ENCODE measurements at places on chromosomes 7 and 10.
A peak's percentile ranks its signal among the peaks of the same experiment; 100 is the strongest.

- no peak for DNase-seq
Measured at GRCh38 chr10:124632064-124632531, 112.1 kb downstream of the FAM53B start.

DNA sequence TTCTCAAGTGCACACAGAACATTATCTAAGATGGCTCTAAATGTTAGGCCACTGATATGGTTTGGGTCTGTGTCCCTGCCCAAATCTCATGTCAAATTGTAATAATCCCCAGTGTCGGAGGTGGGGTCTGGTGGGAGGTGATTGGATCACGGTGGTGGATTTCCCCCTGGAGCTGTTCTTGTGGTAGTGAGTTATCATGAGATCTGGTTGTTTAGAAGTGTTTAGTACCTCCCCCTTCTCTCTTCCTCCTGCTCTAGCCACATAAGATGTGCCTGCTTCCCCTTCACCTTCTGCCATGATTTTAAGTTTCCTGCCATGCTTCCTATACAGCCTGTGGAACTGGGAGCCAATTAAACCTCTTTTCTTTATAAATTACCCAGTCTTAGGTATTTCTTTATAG lies 11.2 kb upstream of the GSTK1 start:
- DNase-seq = no peak

- DNase-seq = no peak
Measured at GRCh38 chr10:4195213-4195612, 410.2 kb upstream of the KLF6 start.

DNA sequence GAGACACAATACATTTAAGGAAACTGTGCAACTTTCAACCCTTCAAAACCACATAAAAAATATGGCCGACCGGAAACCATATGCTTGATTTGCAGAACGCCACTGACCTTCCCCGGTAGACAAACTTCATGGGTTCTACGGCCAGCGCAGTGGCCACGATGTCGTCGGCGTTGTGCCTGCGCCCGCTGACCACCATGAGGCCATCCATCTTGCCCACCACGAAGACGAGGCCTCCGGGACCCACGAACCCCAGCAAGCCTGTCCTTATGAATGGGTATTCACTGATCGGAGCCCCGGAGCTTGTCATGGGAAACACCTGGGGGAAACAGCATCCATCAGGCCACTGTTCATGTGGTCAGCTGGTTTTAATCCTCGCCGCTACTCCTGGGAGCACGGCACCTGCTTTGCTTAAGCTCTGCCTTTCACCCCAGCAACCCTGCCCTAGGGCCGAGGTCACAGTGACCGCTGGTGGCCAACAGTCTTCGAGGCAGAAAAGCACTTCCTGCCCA lies 229.1 kb downstream of the ZMYND11 start:
- DNase-seq = no peak

GRCh38 chr7:74599244-74599643 lies 58.3 kb upstream of the GTF2I start:
- no peak for DNase-seq

DNA sequence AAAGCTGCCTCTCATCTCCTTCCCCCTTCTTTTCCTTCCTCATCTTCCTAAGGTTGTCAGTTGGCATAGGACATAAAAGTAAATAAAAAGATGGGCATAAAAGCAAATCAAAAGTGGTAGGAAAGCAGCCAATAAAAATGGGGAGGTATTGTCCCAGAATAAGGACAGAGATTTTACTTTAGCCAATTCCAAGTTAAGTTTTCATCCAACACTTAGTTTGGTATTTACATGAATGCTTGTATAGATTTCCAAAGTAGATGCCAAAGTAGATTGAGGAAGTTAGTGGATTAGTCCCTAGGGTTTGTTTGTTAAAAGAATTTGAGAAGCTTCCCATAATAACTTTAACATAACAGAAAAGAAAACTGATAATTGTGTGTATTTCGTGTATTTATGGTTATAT lies 33.7 kb downstream of the HDAC9 start:
- no peak for DNase-seq

DNA sequence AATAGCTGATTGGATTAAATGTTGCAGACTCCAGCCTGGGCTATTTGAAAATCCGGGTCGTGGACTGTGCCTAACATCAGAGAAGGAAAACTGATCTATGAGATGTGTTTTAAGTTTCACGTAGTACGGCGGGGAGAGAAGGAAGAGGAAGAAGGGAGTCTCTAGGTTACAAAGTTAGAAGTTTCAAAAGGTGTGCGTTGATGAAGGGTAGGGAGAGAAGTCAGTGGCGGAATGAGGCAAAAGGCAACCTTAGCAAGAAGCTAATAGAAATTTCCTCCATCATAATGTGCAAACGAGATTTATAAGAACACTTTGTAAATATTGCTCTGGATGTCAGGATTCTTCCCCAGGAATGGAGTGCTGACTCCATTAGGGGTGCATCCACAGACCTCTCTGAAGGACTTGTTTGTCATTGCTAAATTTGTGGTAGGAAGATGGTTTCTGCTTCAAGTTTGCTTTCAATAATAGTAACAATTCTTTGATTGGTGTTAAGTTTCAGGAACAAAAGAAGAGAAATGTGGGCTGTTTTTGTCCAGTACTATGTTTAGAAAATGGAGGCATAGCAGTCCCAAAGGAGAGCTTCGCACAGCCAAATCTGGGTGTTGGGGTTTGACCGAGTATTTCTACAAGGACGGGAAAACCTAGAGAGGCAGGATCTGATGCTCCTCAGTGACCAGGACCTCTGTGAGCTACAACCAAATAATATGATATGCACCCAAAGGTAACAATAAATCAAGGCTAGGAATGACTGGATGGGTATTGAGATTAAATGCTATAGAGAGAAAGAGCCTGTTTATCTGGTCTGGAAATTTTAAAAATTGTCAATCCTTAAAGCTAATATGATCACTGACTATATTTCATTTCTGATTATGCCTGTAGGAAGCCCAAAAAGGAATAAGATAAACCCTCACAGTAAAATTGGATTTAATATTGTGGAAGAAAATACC lies 8.2 kb downstream of the TWIST1 start:
- no peak for DNase-seq

DNA sequence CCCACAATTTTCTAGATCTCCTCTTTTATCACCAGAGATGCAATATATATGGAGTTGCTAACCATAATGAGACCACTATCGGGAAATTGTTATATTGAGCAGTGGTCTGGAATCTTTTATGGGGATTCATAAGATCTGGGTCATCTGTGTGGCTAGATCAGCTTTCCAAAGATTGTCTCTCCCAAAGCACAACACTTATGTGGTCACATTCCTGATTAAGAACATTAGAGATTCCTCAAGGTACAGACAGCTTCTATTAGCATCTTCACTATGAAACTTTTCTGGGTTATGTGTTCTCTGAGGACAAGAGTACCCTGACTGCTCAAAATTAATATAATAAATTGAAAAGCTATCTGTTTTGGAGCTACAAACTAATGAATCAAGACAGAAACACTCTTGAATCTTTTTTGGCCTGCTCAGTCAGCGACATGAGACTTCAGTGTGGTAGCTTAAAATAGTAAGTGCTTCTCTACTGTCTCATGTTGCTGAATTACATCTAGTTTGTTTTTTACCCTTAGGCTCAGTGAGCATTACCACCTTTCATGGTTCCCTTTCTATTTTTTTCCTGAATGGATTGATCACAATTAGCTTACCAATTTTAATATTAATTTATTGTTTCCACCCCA lies 42.6 kb upstream of the STRIP2 start:
- no peak for DNase-seq

DNA sequence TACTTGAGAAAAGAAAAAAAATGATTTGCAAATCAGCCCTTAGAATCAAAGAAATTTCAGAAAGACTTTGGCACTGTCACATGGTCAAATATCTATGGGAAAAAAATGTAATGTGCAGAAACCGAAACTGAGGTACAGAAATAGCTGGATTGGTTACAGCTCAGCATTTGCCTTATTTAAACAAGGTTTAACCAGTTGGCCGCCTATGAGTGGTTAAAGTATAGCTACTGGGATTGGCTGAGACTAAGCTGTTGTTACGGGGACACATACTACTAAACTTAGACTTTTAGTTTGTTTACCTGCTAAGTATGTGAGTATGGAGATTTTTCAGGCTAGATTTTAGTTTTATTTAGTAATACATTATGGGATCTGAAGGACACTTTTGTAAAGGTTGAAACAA lies 38.6 kb downstream of the SFTPD start:
- DNase-seq = no peak

- no peak for DNase-seq
Measured at GRCh38 chr7:55158541-55159382, 139.9 kb downstream of the EGFR start.

DNA sequence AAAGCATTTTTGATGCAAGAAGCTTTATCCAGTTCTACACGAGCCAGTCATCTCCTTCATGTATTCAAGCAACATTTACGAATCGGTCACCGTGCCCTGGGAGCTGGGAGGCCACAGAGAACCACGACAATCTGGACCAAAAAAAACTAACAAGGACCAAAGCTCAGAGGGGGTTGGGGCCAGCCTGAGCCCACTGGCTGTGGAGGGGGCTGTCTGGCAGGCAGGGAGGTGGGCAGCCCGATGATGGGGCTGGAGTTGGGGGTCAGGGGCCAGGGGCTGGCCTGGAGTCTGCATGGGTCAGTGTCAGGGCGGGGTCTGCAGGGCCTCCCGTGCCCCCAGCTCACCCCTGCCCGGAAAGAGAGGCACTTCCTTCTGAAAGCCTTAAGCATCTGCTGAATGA lies 12.5 kb upstream of the GRIFIN start:
- DNase-seq = no peak

- DNase-seq = peak; percentile 27
Measured at GRCh38 chr10:85917601-85918000, 449.0 kb downstream of the GRID1 start.

DNA sequence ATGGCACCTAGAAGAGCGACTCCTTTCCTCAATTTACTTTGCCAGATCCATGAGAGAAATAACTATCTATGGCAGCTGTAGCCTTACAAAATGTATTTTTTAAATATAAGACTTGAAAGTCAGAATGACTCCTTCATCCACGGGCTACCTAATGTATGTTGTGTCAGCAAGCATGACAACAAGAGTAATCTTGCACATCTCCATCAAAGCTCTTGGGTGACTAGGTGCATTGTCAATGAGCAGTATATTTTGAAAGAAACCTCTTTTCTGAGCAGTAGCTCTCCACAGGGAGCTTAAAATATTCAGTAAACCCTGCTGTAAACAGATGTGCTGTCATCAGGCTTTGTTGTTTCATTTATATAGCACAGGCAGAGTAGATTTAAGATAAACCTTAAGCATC lies 757.2 kb upstream of the PHF14 start:
- DNase-seq = no peak

GRCh38 chr7:22581099-22581498 lies 81.1 kb upstream of the STEAP1B start:
- no peak for DNase-seq

GRCh38 chr10:56178210-56178609 lies 182.8 kb downstream of the ZWINT start:
- no peak for DNase-seq

- no peak for DNase-seq
Measured at GRCh38 chr10:74063256-74063655, 65.3 kb downstream of the VCL start.

DNA sequence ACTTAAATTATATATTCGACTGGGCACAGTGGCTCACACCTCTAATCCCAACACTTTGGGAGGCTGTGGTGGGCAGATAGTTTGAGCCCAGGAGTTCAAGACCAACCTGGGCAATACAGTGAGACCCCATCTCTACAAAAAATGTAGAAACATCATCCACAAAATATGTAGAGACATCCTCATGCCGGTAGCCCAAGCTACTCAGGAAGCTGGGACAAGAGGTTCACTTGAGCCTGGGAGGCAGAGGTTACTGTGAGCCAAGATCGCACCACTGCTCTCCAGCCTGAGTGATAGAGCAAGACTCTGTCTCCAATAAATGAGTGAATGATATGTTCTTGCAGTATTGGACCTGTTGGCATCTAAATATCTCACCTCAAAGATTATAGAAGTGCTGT lies 22.6 kb upstream of the TNS3 start:
- no peak for DNase-seq

DNA sequence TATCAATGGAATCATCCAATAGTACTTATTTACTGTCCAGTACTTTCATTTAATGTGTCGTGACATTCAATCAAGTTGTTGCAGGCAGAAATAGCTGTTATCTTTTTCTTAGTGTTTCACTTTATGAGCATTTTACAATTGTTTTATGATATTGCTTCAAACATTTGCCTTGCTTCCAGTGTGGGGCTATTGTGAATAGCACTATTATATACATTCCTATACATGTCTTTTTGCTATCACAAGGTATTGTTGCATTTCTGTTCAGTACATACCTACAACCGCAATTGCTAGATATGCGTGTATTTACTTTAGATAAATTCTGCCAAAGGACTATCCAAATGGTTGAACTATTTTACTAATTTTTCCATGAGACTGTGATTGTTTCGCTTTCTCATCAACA lies 34.9 kb downstream of the CYP2C8 start:
- DNase-seq = no peak

DNA sequence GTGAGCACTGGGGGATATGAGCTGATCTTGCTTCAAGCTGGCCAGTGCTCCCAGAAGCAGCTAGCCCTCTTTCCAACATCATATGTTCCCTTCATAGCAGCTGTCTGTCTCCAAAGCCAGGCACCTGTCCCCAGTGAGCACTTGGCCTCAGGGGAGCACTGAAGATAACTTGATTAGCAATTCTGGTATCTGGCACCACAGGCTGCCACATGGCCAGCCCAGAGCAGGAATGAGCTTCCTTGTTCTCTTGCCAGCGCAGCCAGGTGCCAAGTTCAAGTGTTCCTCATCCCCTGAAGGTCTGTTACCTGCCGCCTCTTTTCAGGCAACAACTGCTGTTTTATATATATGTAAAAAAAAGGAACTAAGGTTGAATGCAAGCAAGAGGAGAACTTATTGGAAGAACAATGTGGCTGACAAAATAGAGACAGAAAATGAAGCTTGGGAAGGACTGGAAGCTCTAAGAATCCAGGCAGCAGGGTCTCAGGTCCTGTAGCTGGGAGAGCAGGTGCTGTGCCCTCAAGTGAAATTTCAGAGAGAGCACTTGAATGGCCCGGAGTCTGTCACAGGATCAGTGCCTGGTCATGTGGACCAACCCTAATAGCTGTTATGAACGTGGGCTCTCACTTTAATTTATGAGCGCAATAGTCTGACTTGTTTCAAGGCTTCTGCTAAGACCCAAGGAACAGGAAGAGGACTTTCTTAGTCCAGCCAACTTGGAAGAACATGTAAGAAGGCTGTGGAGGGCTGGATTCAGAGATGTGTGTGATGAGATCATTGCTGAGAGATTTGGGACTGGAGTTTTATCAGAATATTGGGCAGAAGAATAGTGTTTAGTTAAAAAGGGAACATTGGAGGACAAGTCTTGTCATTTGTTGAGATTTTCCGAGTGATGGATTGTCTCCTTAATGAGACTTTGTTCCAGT lies 267.2 kb downstream of the GLRX3 start:
- DNase-seq = peak; percentile 87
